M059J (cell line): ENCODE measurements at places on chromosomes 4 and X.

- DNase-seq: peak; percentile 49
These were observed 4.6 kb downstream of the MMAA start for GRCh38 chr4:145623831-145624230.

GRCh38 chr4:182261651-182262223, 18.5 kb downstream of the TENM3 start:
- DNase-seq: no peak

DNA sequence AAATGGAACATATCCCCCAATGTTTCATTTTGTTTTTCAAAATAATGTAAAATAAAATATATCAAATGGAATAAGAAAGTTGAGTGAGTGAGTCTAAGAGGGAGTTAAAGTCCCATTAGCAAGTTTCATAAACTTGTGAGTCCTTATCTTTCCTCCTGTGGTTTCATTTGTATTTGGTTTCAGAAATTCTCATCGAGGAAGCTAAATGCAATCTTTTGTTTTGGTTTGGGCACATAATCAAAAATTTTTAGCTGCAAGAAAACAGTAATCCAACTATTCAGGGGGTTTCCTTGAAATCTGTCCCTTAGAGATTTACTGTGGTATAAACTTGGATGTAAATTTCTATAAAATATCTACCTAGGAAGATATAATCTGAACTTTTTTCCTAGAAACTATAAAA, 124.2 kb downstream of the CAMK2D start:
- peak; percentile 35 for DNase-seq

- peak; percentile 8 for DNase-seq
These were observed 1138.1 kb downstream of the ARAP2 start for GRCh38 chr4:35106091-35106734.

GRCh38 chr4:4712800-4713528, 146.5 kb upstream of the MSX1 start:
- DNase-seq: peak; percentile 43

- no peak for DNase-seq
These were observed 44.9 kb downstream of the TMEM131L start for GRCh38 chr4:153511104-153511503.

DNA sequence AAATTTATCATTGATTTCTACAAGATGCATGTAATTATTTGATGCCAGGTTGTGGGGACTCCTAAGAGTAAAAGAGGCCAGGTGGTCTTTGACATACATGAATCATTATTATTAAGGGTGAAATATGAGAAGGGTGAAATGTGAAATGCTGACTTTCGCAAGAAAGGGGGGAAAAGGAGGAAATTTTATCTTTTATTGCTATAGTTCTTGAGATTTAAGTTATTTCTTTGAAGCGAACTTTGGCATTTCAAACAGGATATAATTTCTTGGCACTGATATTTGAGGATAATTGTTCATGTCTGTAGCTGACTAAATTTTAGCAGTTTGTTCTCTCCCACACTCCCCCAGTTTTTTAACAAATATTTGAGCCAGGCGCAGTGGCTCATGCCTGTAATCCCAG, 80.1 kb downstream of the TMEM131L start:
- no peak for DNase-seq

DNA sequence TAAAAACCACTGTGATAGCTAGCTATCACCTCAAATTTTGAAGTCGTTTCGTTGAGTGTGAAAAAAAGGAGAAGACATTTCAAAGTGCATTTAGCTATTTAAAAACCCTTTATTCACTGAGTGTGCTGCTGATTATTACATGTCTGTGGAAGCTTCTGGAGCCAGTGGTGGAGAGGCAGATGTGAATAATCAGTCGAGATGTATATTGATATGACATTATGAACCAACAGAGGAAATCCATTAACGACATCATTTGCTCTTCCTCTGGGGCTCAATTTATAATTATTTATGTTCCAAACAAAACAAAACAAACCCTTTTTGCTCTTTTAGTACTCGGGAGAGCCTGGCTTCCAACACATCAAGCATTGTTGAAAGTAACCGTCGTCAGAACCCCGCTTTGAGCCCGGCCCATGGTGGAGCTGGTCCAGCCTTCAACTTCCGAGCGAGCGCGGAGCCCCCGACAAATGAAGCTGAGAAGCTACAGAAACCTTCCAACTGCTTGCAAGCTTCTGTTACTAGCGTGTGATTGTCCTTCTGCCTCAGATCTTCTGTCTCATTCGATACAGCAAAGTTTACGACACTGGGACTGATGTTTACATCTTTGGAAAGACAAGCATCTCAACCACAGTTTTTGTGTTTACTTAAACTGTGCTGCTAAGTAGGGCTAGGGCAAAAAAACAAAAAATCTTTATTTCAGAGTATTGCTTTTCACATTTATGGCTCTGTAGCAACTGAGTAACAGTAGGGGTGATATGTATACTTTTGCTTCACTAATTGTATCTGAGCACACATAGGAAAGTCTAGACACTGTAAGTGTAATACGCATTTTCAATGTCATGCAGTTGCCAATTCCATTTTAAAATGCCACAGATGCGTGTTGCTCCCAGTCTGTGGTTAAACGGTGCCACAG, 111.9 kb downstream of the STOX2 start:
- no peak for DNase-seq

GRCh38 chr4:15778289-15779241, at the start of gene CD38:
Gene CD38, plus strand, starts transcription at chr4:15778328. Its CDS starts 87 bp downstream, at chr4:15778415.
- DNase-seq: peak; percentile 48

DNA sequence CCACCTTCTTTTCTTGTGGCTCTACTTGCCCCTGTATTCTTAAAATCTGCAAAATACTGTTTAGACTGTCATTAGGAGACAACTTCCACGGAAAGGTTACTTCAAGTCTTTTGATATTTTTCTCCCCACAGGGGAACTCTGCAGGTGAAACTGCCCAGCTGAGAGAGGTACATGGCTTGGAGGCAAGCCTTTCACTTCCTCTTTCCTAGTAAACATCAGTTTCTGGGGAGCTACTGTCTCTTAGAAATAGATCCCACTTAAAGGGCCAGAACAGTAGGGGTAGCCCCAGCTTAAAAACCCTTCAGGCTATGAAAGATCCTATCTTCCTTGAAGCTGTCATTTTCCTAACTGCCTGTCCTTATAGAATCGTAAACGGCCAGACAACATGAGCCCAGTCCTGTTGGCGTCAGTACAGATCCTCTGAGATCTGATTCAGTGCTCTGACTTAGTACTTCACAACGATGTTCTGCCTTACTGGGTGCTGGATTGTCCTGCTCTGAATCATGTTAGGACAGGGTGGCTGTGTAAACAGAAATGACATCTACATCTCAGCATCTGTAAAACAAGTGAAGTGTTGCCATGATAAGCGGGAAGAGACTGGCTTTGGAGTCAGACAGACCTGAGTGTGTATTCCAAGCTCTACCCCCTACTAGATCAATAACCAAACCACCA, 102.1 kb downstream of the ITIH6 start:
- peak; percentile 14 for DNase-seq

- peak; percentile 69 for DNase-seq
These were observed 140.8 kb upstream of the EDNRA start for GRCh38 chr4:147340111-147340510.

DNA sequence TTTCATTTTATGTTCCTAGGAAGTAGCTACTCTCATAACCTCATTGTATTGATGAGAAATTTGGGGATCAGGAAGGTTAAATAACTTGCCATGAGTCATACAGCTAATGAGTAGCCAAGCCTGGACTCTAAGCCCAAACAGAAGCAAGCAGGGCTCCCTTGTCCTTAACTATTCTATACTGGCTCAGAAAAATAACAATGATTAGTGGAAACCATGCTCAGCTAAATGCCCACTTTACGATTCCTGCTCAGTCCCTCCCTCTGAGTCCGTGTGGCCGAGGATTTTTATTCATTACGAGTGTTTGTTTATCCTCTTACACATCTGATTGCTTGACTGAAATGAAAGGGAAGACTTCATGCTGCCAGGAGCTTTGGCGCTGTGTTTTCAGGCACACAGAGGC, 100.9 kb downstream of the SLC34A2 start:
- no peak for DNase-seq

GRCh38 chrX:153380691-153381090, 20.5 kb downstream of the PNMA6E start:
- no peak for DNase-seq

GRCh38 chrX:86047174-86047935, at the start of gene CHM:
Gene CHM, minus strand, starts transcription at chrX:86047558. Its CDS starts 26 bp downstream, at chrX:86047532.
- DNase-seq: peak; percentile 86

DNA sequence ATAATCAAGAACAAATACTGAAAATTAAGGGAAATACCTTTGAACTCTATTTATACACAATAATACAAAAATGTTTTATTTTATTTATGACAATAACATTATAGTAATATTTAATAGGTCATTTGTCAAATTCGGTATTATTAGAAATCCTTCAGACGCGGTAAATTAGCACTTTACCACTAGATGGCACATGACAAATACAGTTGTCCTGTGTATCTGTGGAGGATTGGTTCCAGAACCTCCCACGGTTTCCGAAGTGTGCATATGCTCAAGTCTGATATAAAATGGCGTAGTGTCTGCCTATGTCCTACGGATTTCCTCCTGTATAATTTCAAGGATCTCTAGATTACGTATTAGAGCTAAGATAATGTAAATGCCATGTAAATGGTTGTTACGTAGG, 8.1 kb upstream of the LINC00632 start:
- peak; percentile 42 for DNase-seq

DNA sequence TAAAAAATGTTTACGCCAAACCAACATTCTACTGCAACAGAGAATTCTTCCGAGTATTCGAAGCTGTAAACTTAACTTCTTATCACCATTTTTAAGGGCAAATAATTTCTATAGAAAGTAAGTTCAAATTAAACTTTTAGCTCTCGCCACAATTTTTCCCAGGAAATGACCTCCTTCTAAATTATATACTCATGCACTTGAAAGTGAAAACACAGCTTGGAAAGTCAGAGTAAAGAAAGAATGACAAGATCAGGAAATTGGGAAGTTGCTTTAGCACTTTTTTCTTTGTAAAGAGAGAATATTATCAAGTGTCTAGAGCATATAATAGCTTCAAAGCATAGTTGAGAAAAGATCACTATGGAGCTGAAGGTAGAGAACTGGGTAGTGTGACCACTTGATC, 1.2 kb downstream of the CYBB start:
- no peak for DNase-seq

DNA sequence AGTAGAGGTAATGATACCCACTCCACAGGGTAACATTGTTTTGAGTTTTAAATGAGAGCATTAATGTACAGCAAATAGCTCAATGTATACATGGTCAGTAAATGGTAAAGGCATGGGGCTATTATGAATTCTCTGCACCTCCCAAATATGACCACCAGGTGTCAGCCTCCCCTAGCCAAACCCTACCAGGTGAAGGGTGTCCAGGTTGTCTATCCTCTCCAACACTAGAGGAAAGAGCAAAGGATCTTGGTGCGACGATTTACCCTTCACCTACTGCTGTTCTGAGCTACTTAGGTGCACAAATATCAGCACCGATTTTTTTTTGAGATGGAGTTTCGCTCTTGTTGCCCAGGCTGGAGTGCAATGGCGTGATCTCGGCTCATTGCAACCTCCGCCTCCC, 26.5 kb upstream of the XIAP start:
- DNase-seq: peak; percentile 69

- no peak for DNase-seq
These were observed 120.1 kb downstream of the GC start for GRCh38 chr4:71663780-71664179.

DNA sequence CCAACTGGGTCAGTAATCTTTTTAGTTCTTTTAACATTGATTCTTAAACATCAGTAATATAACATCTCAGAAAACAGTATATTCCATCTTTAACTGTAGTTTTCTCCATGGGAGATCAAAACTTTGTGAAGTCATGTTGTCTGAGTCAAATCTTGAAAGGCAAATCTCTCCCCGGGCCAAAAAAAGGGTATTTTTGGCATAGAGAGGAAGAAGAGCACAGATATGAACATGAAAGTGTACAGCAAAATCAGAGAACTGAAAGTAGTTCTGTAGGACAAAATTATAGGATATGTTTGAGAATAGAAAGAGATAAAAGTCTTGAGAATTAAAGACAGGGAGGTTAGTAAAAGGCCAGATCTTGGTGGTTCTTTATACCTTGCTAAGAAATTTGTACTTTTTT, 176.4 kb upstream of the GYPA start:
- no peak for DNase-seq

DNA sequence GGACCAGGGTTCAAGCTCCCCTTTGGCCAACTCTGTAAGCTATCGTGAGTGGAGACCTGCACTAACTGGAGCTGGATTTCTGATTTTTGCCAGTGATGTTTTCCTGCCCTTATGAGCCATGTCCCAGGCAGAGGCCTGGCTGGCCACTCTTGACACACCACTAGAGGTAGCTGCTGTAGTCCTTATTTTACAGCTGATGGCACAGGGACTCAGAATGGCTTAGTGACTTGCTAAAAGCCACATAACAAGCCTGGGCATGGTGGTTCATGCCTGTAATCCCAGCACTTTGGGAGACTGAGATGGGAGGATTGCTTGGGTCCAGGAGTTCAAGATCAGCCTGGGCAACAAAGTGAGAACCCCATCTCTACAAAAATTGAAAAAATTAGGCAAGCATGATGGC, 33.4 kb downstream of the CYTL1 start:
- DNase-seq: peak; percentile 59

DNA sequence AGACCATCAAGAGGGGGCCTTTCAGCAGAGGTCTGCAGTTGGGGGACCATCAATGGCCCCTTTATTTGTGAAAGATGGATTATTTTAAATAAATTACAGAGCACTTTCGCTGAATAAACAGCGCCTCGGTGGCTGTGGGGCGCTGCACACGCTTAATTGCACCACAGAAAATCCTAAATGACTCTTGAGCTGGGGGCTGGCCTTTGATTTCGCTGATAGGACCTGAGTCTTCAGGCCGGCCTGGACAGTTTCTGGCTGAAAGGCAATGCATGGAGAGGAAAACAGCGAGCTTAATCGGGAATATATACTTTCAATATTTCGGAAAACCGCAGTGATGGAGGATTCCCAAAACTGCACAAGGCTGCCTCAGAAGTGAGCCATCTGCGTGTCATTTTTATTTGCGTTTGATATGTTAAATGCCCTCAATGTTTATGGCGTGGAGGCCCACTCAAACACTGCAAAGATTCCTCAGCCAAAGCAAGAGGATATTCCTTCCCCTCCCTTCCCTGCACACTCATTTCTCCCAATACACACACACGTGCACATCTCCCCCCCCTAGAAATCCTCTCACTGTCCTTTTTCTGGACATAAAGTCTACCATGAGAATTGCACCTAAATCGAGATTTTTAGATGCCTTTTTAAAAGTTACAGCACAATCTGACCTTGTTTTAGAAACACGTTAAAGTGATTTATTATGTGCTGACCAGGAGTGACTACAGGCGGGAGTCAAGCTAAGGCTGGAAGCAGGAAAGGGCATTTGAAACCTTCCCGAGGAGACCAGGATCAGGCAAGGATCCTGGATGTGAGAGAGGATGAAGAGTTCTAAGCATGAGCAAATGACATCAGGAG, 340.7 kb downstream of the RAB28 start:
- DNase-seq: no peak
